ENCODE measurements at places on chromosomes 16 and 17. TPM values are rescaled to one million over a fixed set of nuclear protein-coding genes. Genes with fewer than 3 reads are reported as not detected.

DNA sequence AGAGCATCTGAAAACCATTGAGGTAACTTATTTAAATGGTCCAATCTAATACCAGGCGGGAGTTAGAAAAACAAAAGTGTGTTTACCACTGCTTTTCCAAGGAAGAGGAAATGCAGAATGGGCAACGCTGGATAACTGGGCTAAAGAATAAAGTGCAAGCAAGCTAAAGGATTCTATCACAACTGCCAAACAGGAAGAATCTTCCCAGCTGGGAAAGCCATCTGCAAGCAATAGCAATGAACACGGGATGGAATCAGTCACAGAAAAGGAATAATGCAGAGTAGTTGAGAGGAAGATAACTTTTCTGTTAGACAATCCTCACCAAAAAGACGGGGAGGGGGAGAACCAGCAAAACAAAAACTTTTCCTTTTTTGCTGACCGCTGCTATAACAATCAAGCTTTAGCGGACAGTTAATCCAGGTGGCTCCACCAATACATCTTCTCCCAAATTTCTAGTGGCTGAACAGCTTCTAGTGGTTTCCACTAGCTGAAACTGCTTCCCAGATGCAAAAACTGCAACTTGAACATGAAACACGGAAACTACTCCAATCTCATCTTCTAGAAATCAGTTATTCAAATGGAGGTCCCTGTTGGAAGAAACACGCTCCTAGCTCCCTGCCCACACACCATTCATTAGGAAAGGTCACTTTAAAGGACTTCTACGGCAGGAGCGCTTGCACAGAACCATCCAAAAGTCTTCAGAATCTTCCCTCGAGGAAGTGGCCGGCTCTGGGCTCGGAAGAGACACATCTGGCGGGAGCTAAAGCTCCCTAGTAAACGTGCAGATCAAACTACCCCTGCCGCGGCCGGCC, 929 bp downstream of the TMEM11 start:
- H3K4me3 ChIP-seq, result peak overlapping the region; percentile 96
- no peaks in the 10 kb centered on the region for H3K27me3 ChIP-seq
- peak overlapping the region; percentile 94 for H3K27ac ChIP-seq
- peaks cover 8% of the 10 kb centered on the region for H3K36me3 ChIP-seq
- no peak for DNase-seq
- H3K4me1 ChIP-seq, result peaks cover 38% of the 10 kb centered on the region

DNA sequence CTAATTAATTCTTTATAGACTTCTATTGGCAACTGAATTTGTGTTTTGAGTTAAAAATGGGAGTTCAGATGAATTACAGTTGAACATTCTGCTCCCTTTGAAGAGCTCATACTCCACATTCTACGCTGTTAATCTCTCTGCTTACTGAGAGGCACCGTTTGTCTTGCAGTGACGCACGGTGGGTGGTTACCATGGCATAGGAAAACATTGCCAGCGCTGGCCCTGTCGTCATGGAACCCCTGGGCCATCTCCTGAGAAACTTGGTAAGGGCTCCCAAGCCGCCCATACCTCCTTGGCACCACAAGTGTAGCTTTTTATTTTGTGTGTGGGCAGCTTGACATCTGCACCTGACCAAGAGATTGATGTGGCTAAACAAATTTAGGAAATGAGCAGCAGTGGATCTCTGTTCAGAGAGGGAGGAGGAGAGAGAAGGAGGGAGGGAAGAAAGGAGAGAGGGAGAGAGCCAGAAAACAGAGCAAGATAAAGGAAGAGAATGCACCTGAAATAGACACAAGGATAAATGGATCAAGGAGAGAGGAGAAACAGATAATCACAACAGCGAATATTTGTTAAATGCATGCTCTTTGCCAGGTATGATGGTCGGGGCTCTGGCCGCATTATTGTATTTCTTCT, 398.5 kb downstream of the HAPSTR1 start:
- H3K4me3 ChIP-seq, result no peak overlapping the region
- H3K36me3 ChIP-seq, result no peaks in the 10 kb centered on the region
- no peaks in the 10 kb centered on the region for H3K27me3 ChIP-seq
- no peak for DNase-seq
- H3K27ac ChIP-seq, result no peak overlapping the region

DNA sequence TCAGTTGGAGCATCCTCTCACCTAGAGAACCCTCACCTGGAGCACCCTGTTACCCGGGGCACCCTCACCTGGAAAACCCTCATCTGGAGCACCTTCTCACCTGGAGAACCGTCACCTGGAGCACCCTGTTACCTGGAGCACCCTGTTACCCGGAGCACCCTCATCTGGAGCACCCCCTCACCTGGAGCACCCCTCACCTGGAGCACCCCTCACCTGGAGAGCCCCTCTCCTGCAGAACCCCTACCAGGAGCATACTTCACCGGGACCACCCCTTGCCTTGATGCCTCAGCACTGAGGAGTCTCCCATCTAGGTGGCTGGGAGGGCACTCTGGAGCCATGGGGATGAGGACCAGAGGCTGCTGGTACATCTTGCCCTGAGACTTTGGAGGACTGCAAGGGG, 3.4 kb upstream of the FBXL16 start:
- DNase-seq, result no peak
- H3K4me1 ChIP-seq, result no peaks in the 10 kb centered on the region
- no peaks in the 10 kb centered on the region for H3K36me3 ChIP-seq
- H3K27me3 ChIP-seq, result peaks cover 40% of the 10 kb centered on the region

The ENPP7 gene
- total RNA-seq, result 0.14 TPM

- H3K4me1 ChIP-seq, result peaks cover 26% of the 10 kb centered on the region
- H3K27ac ChIP-seq, result peak overlapping the region; percentile 66
- no peak overlapping the region for H3K4me3 ChIP-seq
- no peaks in the 10 kb centered on the region for H3K27me3 ChIP-seq
- peaks cover 1% of the 10 kb centered on the region for H3K36me3 ChIP-seq
Measured at GRCh38 chr16:56866955-56867830, 2.2 kb downstream of the SLC12A3 start.

- peak overlapping the region; percentile 95 for H3K27ac ChIP-seq
- DNase-seq, result peak; percentile 49
- peaks cover 16% of the 10 kb centered on the region for H3K36me3 ChIP-seq
- H3K4me3 ChIP-seq, result peak overlapping the region; percentile 96
- H3K4me1 ChIP-seq, result peaks cover 30% of the 10 kb centered on the region
- peaks cover 2% of the 10 kb centered on the region for H3K27me3 ChIP-seq
Measured at GRCh38 chr17:75404223-75404730, 1.2 kb downstream of the GRB2 start.

The CACNA1H gene
- 2.9 TPM for total RNA-seq

- peaks cover 15% of the 10 kb centered on the region for H3K4me1 ChIP-seq
- no peak overlapping the region for H3K4me3 ChIP-seq
Measured at GRCh38 chr17:68054296-68054900, 18.9 kb downstream of the KPNA2 start.

DNA sequence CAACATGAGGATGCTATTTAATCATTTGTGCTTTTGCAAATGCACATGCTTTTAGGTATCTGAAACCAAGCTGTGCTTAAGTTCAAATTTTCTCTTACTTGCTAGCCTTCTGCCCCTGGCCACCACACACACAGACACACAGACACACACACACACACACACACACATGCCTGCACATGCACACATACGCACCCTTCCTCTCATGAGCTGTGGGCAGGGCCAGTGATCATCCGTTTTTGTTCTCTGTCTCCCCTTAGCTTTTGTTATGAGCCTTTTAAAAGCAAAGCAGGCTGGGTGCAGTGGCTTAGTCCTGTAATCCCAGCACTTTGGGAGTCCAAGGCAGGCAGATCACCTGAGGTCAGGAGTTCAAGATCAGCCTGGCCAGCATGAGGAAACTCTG, 34.2 kb downstream of the CD300LF start:
- DNase-seq, result no peak
- H3K36me3 ChIP-seq, result no peaks in the 10 kb centered on the region
- H3K4me1 ChIP-seq, result peaks cover 8% of the 10 kb centered on the region
- no peak overlapping the region for H3K27ac ChIP-seq
- no peak overlapping the region for H3K4me3 ChIP-seq

- H3K36me3 ChIP-seq, result no peaks in the 10 kb centered on the region
- no peak overlapping the region for H3K27ac ChIP-seq
- no peaks in the 10 kb centered on the region for H3K4me1 ChIP-seq
- no peak for DNase-seq
- peaks cover 4% of the 10 kb centered on the region for H3K27me3 ChIP-seq
Measured at GRCh38 chr17:30570596-30571265, 93.5 kb downstream of the GOSR1 start.

DNA sequence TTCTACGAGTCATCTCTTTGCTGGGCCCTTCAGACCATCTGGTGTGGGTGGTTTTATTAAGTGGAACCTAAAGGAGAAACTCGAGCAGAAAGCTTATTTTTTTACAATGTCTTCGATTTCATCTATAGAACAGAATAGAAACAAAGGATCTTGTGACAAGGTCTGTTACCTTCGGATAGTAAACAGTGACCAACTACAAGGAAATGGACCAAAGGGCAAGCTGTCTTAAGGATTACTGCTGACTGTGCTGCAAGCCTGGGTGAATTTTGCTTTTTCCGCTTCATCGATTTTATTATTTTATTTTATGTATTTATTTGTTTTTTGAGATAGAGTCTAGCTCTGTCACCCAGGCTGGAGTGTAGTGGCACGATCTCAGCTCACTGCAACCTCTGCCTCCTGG, 348.9 kb upstream of the ERCC4 start:
- no peak overlapping the region for H3K27ac ChIP-seq
- H3K36me3 ChIP-seq, result no peaks in the 10 kb centered on the region
- H3K4me1 ChIP-seq, result no peaks in the 10 kb centered on the region
- H3K4me3 ChIP-seq, result no peak overlapping the region
- no peaks in the 10 kb centered on the region for H3K27me3 ChIP-seq

GRCh38 chr16:57372372-57373116, at the start of gene CX3CL1:
CX3CL1 (plus strand) TSS chr16:57372490; CDS start chr16:57372569, 79 bp downstream.
- peaks cover 4% of the 10 kb centered on the region for H3K4me1 ChIP-seq
- H3K27ac ChIP-seq, result no peak within 1 kb of the TSS
- H3K27me3 ChIP-seq, result peaks cover 6% of the 10 kb centered on the region
- no peak for DNase-seq
- no peak within 1 kb of the TSS for H3K4me3 ChIP-seq

GRCh38 chr17:41520821-41521521, 2.3 kb upstream of the KRT15 start:
- no peak for DNase-seq
- no peak overlapping the region for H3K4me3 ChIP-seq
- H3K27me3 ChIP-seq, result peaks cover 4% of the 10 kb centered on the region
- no peak overlapping the region for H3K27ac ChIP-seq
- H3K36me3 ChIP-seq, result no peaks in the 10 kb centered on the region

The USP43 gene
- 0.48 TPM for total RNA-seq

DNA sequence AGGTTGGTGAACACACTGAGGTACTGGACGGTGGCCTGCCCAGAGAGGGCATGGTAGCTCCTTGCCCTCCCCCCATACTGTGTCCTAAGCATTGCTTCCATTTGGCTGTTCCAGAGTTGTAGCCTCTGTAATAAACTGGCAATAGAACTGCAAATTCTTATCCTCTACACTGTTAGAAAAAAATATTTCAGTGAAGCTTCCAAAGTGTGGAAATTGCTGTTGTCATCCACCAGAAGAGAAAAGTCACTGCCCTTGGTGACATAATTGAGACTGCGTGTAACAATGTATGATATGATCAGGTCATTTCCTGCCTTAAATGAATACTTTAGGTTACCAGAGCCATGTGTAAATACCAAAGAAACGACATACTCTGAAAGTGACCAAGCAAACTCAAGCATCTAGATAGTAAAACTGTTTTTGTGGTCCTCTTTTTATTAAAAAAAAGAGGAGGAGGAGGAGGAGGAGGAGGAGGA, 65.9 kb downstream of the CEP95 start:
- peaks cover 6% of the 10 kb centered on the region for H3K4me1 ChIP-seq
- no peak overlapping the region for H3K4me3 ChIP-seq
- DNase-seq, result no peak
- peaks cover 8% of the 10 kb centered on the region for H3K36me3 ChIP-seq

DNA sequence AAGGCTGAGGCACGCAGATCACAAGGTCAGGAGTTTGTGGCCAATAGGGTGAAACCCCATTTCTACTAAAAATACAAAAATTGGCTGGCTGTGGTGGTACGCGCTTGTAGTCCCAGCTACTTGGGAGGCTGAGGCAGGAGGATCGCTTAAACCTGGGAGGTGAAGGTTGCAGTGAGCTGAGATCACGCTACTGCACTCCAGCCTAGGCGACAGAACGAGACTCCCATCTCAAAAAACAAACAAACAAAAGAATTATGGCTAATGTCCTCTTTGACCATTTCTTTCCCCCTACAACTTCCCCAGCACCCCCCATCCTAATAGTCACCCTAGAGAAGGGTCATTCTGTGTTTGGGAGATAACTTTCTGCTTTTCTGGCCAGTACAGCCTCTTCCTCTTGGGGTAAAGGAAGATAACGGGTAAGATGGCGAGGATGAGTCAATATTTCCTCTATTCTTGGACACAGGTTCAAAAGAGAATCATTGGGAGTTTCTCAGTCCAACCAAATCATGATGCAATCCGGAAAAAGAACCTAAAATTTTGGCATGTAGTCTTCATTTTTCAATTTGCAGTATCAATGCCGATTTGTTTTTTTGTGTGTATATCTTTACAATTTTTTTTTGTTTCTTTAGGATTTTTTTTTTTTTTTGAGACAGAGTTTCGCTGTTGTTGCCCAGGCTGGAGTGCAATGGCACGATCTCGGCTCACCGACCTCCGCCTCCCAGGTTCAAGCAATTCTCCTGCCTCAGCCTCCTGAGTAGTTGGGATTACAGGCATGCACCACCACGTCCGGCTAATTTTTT, 107.6 kb upstream of the MED13 start:
- H3K4me1 ChIP-seq, result no peaks in the 10 kb centered on the region
- H3K27ac ChIP-seq, result no peak overlapping the region
- no peak for DNase-seq
- H3K4me3 ChIP-seq, result no peak overlapping the region
- H3K36me3 ChIP-seq, result no peaks in the 10 kb centered on the region
- peaks cover 7% of the 10 kb centered on the region for H3K27me3 ChIP-seq

DNA sequence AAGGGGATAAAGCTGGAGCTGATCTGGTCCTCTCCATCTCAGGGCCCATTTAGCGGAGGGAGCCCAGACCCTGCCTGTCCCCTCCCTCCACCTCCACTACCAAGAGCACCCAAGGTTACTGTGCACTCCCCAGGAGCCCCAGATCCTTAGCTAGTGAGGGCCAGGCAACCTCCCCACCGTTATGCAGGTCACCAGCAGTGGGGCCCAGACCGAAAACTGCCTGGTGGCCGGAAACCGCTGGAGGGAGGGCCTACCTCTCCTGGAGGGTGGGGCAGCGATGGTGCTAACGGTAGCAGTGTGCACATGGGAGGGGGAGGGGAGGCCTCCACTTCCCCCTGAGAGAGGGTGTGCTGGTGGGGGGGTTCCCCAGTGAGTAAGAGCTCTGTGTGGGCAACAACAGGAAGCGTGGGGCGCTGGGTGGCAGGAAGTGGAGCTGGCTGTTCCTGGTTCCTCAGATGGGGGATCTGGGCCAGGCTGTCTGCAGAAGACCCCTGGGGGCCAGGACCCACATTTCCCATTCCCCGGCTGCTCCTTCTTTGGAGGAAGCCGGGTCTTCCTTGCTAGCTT, 4.4 kb downstream of the FMNL1 start:
- H3K36me3 ChIP-seq, result peaks cover 28% of the 10 kb centered on the region
- DNase-seq, result peak; percentile 89
- H3K4me3 ChIP-seq, result peak overlapping the region; percentile 100
- peak overlapping the region; percentile 99 for H3K27ac ChIP-seq
- peaks cover 54% of the 10 kb centered on the region for H3K4me1 ChIP-seq
- no peaks in the 10 kb centered on the region for H3K27me3 ChIP-seq
